ENCODE measurements at places on chromosomes 1 and 21.
A peak's percentile ranks its signal among the peaks of the same experiment; 100 is the strongest.

DNA sequence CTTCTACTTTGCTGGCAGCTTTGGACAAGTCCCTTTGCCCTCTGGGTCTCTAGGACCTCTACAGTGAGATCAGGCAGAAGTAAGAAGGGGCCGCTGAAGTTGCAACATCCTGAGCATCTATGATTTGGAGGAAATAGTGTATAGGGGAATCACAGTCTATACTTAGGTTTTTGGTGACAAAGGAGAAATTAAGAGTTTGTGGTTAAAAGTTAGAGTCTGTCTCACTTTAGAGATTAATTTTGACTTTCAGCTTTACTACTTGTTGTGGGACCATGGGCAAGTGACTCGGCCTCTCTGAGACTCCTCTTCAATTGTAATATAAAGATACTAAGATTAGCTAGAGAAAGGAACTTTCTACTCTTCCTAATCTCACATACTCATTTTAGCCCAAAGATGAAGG is 33.1 kb upstream of the LMX1A start:
- DNase-seq: no peak

- DNase-seq: no peak
Observed at GRCh38 chr1:42461196-42461595, 1.9 kb upstream of the CCDC30 start.

DNA sequence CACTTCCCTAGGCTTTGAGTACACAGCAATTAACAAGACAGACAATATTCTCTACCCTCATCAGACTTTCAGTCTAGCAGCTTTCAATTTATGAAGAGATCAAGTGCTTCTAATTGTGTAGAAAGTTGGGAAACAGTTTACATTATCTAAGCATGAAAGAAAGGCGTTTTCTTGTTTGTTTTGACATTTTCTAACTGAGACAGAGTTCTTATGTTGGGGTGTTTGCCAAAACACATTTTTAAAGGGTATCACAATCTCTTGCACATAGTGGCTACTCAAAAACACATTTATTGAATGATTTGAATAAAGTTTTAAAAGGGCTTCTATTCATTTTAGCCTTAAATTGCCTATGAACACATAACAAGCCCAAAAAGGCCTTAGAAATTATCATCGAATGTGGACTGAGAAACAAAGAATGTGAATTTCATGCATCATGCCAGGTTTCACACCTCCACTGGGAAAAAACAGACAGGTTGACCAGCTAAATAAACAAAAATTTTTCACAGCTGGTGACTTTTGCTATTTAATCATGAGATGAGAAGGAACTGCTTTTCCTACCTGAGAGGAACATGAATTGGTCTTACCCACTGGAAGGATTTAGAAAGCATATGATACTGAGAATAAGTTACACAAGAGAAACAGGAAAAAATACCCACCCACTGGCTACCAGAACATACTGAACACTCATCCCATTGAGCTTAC is 394.5 kb upstream of the PKN2 start:
- DNase-seq: no peak

DNA sequence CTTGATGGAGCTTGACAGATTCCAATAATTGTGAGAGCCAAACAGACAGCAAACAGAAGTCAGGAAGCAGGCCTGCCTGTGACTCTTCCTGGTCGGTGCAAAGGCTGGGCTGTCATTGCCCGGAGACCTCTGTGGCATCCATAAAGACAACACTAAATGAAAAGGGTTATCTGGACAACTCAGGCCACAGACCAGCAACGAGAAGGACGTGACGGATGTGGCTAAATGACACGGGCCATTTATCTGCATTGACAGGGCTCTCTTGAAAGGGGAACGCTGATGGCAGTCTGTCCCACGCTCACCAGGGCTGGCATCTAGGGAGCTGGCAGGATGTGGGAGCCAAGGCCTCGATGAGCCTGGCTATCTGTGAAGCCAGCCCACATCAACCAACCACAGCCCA is 35.0 kb downstream of the HMGB4 start:
- DNase-seq: no peak

- no peak for DNase-seq
Observed at GRCh38 chr21:28309596-28309995, 683.1 kb downstream of the LTN1 start.

GRCh38 chr1:247639381-247639981 is 34.1 kb downstream of the OR2G3 start:
- peak; percentile 41 for DNase-seq

- DNase-seq: no peak
Observed at GRCh38 chr1:188386161-188386560, 1557.4 kb downstream of the PLA2G4A start.

DNA sequence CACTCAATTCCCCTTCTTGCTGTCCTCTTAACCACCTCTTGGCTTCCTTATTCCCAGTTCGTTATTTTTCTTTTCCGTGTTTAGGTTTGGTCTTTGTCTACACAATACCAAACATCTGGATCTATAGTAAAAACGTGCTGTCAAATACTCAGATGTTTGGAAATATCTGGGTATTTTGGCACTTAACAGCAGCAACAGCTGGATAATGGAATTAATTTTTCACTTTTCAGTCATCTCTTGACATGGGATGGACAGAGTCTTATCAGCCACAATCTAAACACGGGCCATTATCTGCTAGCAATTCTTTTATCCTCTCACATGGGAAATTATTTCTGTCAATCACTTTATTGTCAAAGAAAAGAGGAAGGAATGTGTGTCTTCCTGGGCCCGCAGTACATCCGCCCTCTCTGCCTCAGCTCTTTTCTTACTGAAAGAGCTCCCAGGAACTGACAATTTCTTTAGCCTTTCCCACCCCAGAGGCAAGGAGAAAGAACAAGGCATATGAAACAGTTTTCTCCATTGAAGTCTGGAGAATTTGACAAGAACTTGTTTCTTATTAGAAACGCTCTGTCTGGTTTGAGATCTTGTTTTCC is 13.4 kb downstream of the NHLH2 start:
- no peak for DNase-seq

- no peak for DNase-seq
Observed at GRCh38 chr1:113320972-113321680, 69.2 kb upstream of the MAGI3 start.

DNA sequence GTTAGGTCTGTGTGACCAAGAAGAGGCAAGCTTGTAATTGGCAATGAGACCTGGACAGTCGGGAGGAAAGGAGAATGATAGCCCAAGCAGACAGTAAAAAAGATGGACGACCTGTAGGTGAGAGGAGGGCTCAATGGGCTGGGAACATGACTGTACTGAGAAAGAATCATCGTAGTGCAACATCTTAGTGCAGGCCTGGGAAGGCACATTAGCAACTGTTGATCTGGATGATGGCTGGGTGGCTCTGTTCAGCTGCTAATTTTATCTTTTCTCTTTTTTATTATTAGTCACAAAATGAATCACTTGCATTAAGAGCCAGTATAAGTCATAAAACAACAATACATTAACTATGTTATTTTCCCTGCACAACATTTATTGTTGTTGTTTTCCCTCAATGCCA is 32.9 kb downstream of the IFI44 start:
- DNase-seq: no peak

GRCh38 chr1:4060850-4061249 is 160.8 kb upstream of the C1orf174 start:
- DNase-seq: no peak

GRCh38 chr1:7589774-7590425 is 181.2 kb upstream of the VAMP3 start:
- no peak for DNase-seq

DNA sequence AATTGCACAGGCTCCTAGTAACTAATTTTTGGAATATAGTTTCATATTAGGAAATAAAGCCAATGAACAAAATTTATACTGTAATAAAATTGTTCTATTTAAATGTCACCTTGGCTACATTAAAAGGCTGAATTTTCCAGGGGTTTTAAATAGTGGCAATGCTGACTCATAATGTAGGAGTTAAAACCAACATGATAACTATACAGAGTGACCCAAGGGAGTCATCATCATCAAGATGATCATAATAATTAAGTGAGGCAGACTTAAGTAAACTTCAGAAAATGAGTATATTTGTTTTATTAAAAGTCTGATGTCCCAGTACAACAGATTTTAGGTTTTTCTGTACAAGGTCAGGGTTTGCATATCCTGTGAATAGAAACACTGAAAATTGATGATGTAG is 183.4 kb downstream of the PLPPR4 start:
- DNase-seq: no peak

DNA sequence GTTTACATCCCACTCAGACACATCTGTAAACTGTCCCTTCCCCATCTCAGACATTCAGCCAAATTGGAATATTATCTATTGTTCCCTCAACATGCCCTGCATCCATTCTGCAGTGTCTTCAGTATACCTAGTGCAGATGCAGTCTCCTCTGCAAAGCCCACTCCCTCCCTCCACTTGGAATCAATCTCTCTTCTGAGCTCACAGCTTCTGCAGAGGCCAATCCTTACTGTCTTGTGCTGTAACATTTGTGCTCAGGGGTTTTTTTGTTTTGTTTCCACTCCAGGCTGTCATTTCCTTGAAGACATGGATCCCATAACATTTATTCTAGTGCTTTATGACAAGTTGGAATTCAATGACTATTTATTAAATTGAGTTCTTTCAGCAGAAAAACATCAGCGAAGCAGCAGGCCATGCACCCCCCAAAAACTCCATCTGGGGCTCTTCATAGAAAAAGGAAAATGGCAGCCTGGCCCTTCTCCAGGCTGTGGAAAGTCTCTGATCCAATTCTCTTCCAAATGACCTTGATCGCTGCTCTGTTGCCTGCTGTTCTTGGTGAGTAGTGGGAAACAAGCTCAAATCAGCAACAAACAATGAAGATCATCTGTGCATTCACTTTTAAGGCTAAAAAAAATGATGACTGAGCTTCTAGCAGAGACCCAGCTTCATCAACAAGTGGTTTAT is 8.7 kb downstream of the C4BPA start:
- no peak for DNase-seq

DNA sequence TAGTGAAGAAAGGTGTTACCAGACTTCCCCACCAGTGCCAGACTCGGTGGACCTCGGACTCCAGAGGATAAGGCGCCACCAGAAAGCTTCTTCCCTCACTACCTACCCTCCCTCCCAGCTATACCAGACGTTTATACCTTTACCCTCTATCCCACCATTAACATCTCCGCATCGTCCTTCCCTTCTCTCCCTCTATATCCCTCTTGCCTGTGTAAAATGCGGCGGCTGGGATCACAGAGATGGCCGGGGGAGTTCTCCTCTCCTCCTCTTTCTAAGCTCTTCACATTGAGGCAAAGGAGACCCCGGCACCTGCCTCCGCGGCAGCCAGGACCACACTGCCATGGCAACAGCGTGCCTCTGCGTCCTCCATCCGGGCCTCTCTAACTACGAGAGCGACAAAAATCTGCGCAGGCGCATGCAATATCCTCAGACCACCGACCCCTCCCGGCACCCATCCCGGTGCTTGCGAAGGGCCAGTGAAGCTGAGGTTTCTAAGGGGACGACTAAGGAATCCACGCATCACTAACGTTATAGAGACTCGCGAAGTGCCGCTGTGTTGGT is at the start of gene CCDC181:
CCDC181 (minus strand) TSS at position 394 of the 561 bp plus-strand sequence. CDS start 2,547 bp downstream, outside the sequence.
- DNase-seq: peak; percentile 8

GRCh38 chr1:7278827-7279765 is 492.0 kb upstream of the VAMP3 start:
- DNase-seq: no peak

DNA sequence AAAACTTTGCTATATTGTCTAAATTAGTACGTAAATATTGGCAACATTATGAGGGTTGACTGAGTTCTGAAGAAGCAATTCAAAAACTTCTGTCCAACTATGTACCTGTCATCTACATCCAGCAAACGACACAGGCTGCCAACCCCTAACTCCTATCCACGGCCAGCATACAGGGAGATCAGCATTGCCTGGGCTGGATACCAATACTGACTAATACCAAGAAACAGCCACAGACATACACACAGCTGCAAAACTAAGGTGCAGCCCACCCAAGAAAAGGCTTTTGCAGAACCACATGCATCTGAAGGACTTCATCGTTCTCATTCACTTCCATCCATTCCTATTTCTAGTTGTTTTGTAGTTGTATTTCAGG is 2.0 kb downstream of the KIAA0319L start:
- no peak for DNase-seq

- DNase-seq: no peak
Observed at GRCh38 chr1:6271554-6271953, 10.7 kb upstream of the GPR153 start.

DNA sequence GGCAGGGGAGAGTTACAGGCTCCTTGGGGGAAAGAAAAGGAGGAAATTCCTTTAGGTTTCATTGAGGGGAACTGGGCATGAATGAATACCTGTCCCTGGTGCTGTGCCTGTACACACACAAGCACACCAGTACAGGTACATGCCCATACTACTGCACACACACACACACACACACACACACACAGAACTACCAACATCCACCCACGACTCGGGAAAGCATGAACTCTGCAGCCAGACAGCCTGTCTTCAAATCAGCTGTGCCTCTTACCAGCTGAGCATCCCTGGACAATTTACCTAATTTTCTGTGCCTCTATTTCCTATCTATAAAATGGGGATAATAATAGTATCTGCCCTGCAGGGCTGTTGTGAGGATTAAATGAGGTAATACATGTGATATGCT is 7.2 kb upstream of the GRIK3 start:
- DNase-seq: no peak

DNA sequence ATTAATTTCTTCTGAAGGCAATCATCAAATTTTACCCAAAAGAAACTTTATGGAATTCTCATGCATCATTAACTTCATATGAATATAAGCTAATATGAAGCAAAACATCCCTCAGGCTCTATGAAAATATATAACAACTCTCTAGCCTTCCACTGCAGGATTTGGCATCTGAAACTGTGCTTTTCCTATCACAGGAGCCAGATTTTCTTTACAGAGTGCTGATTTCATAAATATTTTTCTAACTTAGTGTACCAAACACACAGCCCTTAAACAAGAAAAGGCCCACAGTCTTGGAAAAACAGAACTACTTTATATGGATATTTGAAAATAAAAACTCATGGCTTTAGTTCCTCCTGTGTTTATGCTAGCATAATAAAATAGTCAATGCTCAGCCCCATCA is 559.5 kb upstream of the CHRM3 start:
- DNase-seq: no peak

GRCh38 chr1:228471762-228472398 is 15.3 kb upstream of the RNF187 start:
- DNase-seq: no peak

DNA sequence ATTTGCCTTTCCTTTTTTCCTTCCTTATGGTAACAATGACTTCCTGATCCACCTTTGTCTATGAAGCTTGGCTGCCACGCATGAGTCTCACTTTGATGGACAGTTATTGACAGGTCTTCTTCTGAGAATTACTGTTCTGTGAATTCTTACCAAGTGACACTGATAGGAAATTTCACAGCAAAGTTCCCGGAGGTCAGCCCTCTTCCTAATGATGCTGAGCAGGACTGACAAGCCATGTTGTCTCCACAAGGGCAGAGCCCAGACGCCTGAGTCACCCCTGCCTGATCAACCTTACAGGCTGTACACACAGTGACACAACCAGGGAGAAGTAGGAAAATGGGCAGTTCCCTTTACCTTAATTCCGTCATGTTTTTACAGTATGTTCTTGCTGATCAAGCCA is 44.2 kb downstream of the ZC3H11B start:
- DNase-seq: no peak

- DNase-seq: no peak
Observed at GRCh38 chr1:77553568-77554291, 128.7 kb downstream of the ZZZ3 start.

- no peak for DNase-seq
Observed at GRCh38 chr1:47338249-47339077, 4.9 kb downstream of the CMPK1 start.

- DNase-seq: no peak
Observed at GRCh38 chr1:165928075-165928731, 100.8 kb downstream of the UCK2 start.

Data from GM06990 (cell line).